B cell (primary cell): ENCODE measurements at places on chromosomes 7 and 10.

DNA sequence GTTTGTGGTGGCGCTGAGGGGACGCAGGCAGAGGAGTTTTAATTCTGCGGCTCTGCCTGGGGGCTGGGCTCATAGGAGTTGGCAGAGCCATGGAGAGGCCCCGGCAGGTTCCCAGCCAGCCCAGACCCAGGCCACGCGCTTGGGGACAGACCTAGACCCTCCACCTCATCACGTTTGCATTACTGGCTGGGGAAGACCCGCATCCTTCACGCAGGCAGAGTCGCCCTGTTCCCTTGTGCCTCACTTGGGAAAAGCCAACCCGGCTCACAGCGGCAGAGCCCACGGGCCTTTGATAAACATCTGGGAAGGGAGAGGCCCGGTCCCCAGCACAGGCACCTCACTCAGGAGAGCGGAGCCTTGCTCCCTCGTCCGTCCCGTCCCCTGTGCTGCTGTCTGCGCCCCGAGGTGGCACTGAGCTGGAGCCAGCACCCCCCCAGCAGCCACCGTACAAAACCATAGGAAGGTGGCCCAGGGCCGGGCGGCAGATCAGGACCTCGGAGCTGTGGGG, 112.8 kb downstream of the CYTH3 start:
- H3K36me3 ChIP-seq = peaks cover 3% of the 10 kb centered on the region
- DNase-seq = no peak
- H3K27me3 ChIP-seq = no peaks in the 10 kb centered on the region
- H3K4me3 ChIP-seq = no peak overlapping the region
- H3K27ac ChIP-seq = no peak overlapping the region
- no peaks in the 10 kb centered on the region for H3K4me1 ChIP-seq

- DNase-seq = no peak
- H3K36me3 ChIP-seq = no peaks in the 10 kb centered on the region
- no peaks in the 10 kb centered on the region for H3K27me3 ChIP-seq
- H3K4me3 ChIP-seq = no peak overlapping the region
These were observed 41.6 kb upstream of the PTPRZ1 start for GRCh38 chr7:121831351-121831750.

DNA sequence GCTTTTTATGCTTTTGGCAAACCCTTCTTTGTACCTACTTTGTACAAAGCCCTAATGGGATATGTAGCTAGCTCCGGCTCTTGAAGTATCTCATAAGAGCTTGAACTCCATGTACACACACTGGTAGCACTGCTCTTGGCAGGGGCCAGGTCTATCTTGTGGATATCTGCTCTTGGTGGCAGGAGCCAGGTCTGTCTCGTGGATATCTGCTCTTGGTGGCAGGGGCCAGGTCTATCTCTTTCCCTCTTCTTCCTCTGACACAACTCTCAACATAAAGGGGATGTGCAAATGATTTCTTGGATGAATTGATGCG, 91.9 kb downstream of the WNT2 start:
- H3K27me3 ChIP-seq = no peaks in the 10 kb centered on the region
- H3K4me1 ChIP-seq = no peaks in the 10 kb centered on the region

GRCh38 chr7:77606562-77606961, 69.5 kb downstream of the PTPN12 start:
- H3K27me3 ChIP-seq = no peaks in the 10 kb centered on the region
- no peak for DNase-seq

- H3K4me3 ChIP-seq = no peak overlapping the region
- H3K27me3 ChIP-seq = no peaks in the 10 kb centered on the region
- no peaks in the 10 kb centered on the region for H3K4me1 ChIP-seq
These were observed 1168.7 kb upstream of the CELF2 start for GRCh38 chr10:9848981-9849380.

DNA sequence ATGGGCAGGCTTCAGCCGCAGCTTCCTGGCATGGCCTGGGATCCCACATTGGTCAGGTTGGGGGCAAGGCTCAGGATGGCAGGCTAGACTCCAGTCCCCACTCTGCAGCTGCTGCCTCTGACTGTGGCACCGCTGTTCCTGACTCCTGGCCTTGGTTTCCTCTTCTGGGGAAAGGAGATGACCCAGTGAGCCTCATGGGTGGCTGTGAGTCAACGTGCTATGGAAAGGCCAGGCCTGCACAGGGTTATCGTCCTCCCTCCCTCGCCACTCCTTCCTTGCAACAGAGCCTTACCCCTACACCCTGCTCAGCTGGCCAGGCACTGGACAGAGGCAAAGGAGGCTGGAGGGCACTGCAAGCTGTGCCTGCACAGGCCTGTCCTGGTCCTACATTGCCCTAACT, 36.1 kb upstream of the CHST15 start:
- H3K27ac ChIP-seq = no peak overlapping the region
- no peak for DNase-seq

DNA sequence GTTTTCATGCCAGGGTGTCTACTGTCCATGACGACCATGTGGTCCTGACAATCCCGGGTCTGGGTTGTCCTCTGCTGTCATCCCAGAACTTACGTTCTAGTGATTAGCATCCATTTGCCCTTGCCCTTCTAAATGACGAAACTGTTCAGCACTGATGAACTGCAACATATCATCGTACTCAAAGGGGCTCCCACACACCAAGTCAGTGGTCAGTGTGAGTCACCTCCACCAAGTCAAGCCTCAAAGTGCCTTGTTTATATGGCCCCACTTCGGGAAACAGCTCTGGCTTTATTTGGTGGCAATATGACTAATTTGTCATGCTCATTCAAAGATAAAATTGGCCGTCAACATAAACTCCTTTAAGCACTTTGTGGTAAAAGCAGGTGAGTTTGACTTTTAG, 110.7 kb downstream of the FRMD4A start:
- no peaks in the 10 kb centered on the region for H3K36me3 ChIP-seq
- no peaks in the 10 kb centered on the region for H3K4me1 ChIP-seq
- no peak for DNase-seq
- H3K27me3 ChIP-seq = no peaks in the 10 kb centered on the region
- no peak overlapping the region for H3K27ac ChIP-seq

GRCh38 chr7:115300231-115300870, 378.5 kb downstream of the MDFIC start:
- no peak overlapping the region for H3K4me3 ChIP-seq
- DNase-seq = no peak
- no peaks in the 10 kb centered on the region for H3K27me3 ChIP-seq
- H3K4me1 ChIP-seq = no peaks in the 10 kb centered on the region
- H3K27ac ChIP-seq = no peak overlapping the region
- no peaks in the 10 kb centered on the region for H3K36me3 ChIP-seq

- no peak overlapping the region for H3K4me3 ChIP-seq
- H3K4me1 ChIP-seq = no peaks in the 10 kb centered on the region
- no peaks in the 10 kb centered on the region for H3K27me3 ChIP-seq
These were observed 9.8 kb downstream of the SEC61G start for GRCh38 chr7:54749200-54749599.

GRCh38 chr10:106111246-106111645, 1053.3 kb downstream of the SORCS1 start:
- H3K36me3 ChIP-seq = no peaks in the 10 kb centered on the region
- no peak overlapping the region for H3K27ac ChIP-seq
- no peak for DNase-seq

GRCh38 chr10:73732931-73733623, 11.1 kb upstream of the SEC24C start:
- H3K4me1 ChIP-seq = peaks cover 7% of the 10 kb centered on the region
- H3K36me3 ChIP-seq = peaks cover 3% of the 10 kb centered on the region
- no peak overlapping the region for H3K27ac ChIP-seq

GRCh38 chr10:132148261-132149251, 38.2 kb upstream of the DPYSL4 start:
- H3K27me3 ChIP-seq = no peaks in the 10 kb centered on the region
- no peak for DNase-seq
- H3K36me3 ChIP-seq = no peaks in the 10 kb centered on the region
- H3K4me3 ChIP-seq = no peak overlapping the region
- H3K27ac ChIP-seq = no peak overlapping the region

GRCh38 chr10:49280001-49280408, 19.0 kb upstream of the C10orf71 start:
- H3K4me3 ChIP-seq = no peak overlapping the region
- no peak for DNase-seq
- no peaks in the 10 kb centered on the region for H3K36me3 ChIP-seq
- H3K27me3 ChIP-seq = no peaks in the 10 kb centered on the region
- no peak overlapping the region for H3K27ac ChIP-seq

GRCh38 chr7:40945788-40946187, 757.1 kb downstream of the INHBA start:
- no peaks in the 10 kb centered on the region for H3K27me3 ChIP-seq
- no peaks in the 10 kb centered on the region for H3K4me1 ChIP-seq
- no peak for DNase-seq
- H3K36me3 ChIP-seq = no peaks in the 10 kb centered on the region
- H3K4me3 ChIP-seq = no peak overlapping the region

DNA sequence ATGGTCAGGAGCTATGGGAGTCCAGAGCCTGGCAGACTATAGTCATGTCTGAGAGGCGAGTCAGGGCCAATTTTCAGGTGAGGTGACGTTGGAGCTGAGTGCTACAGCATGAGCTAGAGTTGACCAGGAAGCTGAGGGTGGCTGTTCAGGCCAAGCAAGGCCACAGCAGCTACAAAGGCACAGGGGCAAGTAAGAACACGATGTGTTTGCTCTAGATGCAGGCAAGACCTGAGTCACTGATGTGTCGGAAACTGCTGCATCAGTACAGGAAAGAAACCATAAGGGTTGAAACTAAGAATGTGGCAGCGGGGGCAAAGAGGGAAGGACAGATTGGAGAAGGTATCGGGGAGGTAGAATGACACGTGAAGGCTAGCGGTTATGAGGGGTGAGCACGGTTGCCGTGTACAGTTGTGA, 11.8 kb upstream of the RRP12 start:
- H3K27me3 ChIP-seq = no peaks in the 10 kb centered on the region
- H3K4me1 ChIP-seq = peaks cover 8% of the 10 kb centered on the region
- DNase-seq = no peak

DNA sequence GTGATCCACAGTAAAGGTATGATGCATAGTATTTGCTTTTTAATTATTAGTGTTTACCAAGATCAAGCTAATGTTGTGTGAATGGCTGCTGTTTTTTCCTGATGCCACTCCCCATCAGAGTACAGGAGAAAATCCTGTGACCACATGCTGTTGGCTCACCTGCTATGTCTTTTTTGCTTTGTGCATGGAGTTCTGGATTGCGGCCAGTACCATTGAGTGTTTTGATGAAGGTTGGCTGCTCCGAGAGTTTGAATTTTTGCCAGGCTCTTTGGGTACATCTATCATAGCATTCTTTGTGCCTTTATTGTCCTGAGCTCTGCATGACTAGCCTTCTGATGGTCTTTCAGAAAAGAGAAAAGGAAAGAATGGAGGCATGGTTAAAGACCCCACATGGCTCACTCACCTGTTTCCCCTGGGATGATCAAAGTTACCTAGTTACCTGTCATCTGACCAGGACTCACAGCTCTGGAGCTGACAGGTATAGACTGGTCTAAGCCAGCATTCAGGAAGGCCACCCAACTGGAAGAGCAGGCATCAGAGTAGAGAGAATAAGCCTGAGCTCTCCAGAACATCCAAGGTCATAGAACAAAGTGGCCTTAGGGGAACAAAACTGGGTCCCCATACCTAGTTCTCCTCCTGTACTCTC, 11.8 kb upstream of the SGPL1 start:
- H3K27me3 ChIP-seq = peaks cover 6% of the 10 kb centered on the region
- DNase-seq = no peak
- no peak overlapping the region for H3K27ac ChIP-seq

- no peak overlapping the region for H3K4me3 ChIP-seq
- H3K36me3 ChIP-seq = no peaks in the 10 kb centered on the region
- DNase-seq = no peak
- H3K27ac ChIP-seq = no peak overlapping the region
- H3K27me3 ChIP-seq = no peaks in the 10 kb centered on the region
- H3K4me1 ChIP-seq = no peaks in the 10 kb centered on the region
These were observed 20.7 kb downstream of the PLPP4 start for GRCh38 chr10:120477743-120478141.
